ENCODE measurements at places on chromosomes 12 and 14.

DNA sequence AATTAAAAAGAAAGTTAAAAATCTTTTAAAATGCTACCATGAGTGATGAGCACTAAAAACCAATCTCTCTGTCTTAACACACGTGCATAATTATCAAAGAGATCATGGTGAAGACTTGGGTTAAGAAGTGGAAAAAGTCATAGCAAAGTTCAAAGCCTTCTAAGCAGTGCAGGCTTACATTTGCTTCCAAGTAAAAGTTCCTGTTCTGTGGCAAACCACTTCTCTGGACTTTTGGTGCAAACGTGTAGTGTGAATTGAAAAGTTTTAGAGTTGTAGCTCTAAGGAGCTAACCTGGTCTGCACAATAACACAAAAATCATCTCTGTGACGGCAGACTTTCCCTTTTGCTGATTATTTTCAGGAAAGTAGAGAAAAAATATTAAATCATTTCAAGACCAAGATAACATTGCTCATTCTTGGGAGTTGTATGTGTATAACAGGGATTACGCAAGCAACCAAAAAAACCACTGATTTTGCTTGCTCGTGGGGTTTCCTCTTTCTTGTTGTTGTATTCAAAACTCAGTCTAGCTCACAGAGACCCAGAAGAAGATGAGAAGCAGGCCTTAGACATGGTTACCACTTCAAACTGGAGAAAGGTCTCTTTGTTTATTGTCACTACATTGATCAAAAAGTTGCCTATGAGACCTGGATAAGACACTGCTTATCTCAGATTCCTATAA is 2.3 kb upstream of the GLIPR1 start:
- peak; percentile 39 for DNase-seq

DNA sequence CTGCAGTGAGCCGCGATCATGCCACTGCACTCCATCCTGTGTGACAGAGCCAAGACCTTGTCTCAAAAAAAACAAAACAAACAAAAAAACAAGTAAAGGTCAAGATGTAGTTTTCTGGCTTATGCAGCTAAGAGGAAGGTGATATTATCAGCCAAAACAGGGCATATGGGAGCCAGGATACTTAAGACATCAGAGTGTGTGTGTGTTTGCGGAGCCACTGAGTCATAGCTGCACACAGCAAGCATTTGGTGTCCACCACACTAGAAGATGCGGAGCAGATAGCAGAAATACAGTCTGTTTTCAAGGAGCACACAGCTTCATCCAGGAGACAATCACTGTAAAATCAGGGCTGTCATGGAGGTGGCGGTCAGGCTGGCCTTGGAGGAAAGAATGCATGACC is 72.6 kb upstream of the REP15 start:
- DNase-seq = no peak

- DNase-seq = no peak
Observed at GRCh38 chr14:104397956-104398355, 181.6 kb upstream of the C14orf180 start.

- DNase-seq = peak; percentile 38
Observed at GRCh38 chr14:64812412-64812811, 67.3 kb downstream of the SPTB start.

- DNase-seq = no peak
Observed at GRCh38 chr12:91588874-91589454, 406.3 kb upstream of the DCN start.

DNA sequence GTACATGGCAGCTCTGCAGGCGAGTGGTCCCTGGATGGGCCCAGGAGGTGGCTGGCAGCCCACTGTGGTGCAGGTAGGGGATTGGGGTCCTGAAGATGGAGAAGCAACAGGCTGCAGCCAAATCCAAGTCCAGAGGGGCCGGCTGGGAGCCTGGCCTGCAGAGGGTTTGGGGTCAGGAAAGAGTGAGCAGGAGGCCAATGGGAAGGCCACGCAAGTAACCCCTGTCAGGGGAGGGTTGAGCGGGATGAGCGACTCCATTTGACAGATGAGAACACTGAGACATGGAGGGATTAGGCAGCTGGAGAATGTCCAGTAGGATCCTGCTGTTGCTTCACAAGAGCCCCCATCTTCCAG is 136.0 kb downstream of the BCL11B start:
- no peak for DNase-seq

GRCh38 chr12:120677765-120678473 is 9.0 kb upstream of the MLEC start:
- DNase-seq = peak; percentile 63

- DNase-seq = no peak
Observed at GRCh38 chr14:29536886-29537511, 390.6 kb downstream of the PRKD1 start.

DNA sequence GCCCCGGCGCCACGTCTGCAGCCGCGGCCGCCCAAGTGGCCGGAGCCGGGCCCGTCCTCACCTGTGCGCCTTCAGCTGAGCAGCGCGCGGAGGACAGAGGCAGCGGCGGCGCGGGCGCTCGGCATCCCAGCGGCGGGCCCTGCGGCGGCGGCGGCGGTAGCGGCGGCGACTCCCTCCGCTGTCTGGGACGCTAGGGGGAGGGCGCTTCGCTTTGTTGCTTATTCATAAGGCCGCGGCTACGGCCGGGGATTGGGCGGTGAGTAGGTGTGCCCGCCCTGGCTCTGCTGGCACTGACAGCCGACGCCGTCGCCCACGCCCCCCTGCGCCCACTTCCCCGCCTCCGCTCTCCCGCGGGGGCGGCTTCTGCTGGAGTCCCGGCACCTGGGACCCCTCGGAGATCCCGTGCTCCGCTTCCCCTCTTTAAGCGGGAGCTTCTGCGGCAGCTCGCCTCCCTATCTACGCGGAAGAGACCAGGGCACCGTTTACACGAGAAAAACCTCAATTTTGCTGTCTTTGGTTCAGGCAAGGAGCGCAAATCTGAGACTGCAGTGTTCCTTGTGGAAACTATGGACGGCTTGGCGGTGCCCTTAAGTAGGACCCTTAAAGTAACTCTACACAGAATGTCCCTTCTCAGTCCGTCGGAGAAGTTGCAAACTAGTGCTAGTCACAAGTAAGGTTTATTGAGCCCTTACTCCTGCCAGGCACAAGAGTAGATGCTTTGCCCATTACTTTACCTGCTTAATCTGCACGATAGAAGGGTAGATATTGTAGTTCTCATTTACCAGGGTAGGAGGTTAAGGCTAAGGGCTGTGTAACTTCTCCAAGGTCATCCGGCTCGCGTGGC is at the start of gene ARMH4:
TSS of gene ARMH4 (minus strand) at position 200 of the 844 bp plus-strand sequence. CDS start 12,855 bp downstream, outside the sequence.
- peak; percentile 70 for DNase-seq

- DNase-seq = no peak
Observed at GRCh38 chr12:66716522-66716921, 37.6 kb upstream of the GRIP1 start.

Measured in GM20000 (cell line).